ENCODE measurements at places on chromosomes 11 and 22.

DNA sequence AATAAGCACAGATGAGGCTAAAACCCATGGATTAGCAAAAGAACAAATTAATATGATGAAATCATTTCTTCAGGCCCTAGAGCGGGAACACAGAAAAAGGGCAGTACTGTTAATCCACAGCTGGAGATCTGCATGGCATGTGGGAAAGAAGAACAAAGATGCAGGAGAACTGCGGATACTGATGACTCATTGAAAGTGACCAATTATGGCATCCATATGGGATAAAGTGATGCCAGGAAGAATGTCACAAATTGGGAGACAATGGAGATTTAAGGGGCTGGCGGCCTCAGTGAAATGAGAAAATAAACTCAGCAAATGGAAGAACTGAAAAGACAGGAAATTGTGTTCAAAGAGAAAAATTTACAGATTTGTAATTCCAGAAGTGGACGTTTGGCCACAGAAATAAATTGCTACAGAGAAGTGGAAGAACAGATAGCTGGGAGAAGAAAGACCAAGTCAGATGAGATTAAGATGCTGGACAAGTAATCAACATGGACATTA is 39.4 kb downstream of the SIK3 start:
- no peak for DNase-seq

GRCh38 chr22:32846780-32847491 is 45.4 kb downstream of the TIMP3 start:
- DNase-seq = no peak

- no peak for DNase-seq
These were observed 92.6 kb downstream of the CTTN start for GRCh38 chr11:70490723-70491558.

GRCh38 chr22:27772081-27772983 is 29.2 kb downstream of the MN1 start:
- DNase-seq = no peak

GRCh38 chr22:28103596-28103995 is 184.5 kb upstream of the PITPNB start:
- no peak for DNase-seq

DNA sequence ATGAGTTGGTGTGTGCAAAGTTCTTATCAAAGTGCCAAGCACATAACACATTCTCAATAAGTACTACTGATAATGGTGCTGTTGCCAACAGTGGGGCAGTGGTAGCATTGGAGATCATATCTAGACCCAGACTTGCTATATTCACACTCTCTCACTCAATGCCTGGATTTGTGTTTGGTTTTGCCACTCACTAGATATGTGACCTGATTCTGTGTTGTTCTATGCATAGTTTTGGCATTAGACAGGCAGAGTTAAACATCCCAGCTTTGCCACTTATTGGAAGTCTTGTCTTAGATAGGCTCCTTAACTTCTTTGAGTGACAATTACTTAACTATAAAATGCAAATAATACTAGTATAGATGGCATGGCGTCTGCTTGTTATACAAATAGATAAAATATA is 642.6 kb upstream of the CCDC179 start:
- no peak for DNase-seq

GRCh38 chr11:68312117-68312779 is at the start of gene LRP5:
Gene LRP5 (plus strand): TSS chr11:68312591. CDS start chr11:68312715, 124 bp downstream.
- no peak for DNase-seq

DNA sequence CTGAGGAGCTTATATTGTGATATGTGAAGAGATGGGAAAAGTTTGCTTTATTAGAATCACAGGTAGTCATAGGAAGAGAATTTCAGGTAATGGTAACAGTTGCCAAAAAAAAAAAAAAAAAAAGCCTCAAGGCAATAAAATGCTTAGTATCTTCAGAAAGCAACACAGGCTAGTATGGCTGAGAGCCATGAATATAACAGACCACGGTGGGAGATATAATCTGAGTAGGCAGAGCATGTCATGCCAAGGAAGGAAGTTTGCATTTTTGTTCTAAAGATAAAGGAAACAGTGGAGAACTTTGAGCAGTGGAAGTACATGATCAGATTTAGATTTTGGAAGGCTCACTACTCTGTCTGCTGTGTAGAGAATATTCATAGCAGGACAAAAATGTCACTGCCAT is 211.4 kb downstream of the ETS1 start:
- no peak for DNase-seq

Measured in cortex of kidney (tissue), 1 donor.